NCI-H2081 treated with DMSO at 0.1 percent for 48 hours (cell line): ENCODE measurements at places on chromosomes 12 and 14.

- no peak for DNase-seq
These were observed 33.9 kb downstream of the CEP290 start for GRCh38 chr12:88108021-88108420.

DNA sequence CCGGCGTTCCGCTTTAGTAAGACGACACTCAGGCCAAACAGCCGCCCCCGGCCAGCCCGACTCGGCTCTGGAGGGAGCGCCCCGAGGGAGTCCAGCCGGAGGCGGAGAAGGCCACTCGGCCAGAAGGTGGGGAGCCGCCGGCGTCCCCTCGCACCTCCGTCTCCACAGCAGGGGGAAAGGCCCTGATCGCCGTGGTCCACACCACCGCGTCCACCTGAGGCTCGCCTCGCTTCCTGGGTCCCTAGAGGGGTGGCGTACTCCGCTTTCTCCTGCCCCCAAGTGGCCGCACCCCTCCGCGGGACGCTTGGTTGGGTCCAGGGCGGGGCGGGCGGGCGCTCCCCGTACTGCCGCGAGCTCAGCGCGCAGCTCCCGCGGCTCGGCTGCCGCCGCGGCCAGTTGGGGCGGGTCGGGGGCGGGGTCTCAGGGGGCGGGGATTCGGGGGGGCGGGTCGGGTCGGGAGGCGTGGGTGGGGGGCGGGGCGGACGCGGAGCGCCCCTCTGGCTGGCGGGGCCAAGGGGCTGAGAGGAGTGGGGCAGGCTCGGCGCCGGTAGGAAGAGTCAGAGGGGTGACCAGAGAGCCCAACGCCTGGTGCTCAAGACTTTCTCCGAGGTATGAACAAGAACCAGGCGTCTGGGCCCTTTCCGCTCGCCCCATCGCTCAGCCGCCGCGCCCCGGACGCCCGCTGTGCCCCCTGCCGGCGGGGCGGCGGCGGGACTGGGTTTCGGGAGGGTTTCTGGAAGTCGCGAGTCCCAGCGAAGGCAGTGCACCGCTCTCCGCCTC, at the start of gene FRMD6:
Gene FRMD6, plus strand, starts transcription at position 523 of the 780 bp plus-strand sequence. CDS start 37,927 bp downstream, outside the sequence.
- no peak for DNase-seq

GRCh38 chr14:96741151-96741977, 55.8 kb upstream of the VRK1 start:
- DNase-seq: no peak

GRCh38 chr12:43336962-43337555, 214.9 kb downstream of the ADAMTS20 start:
- DNase-seq: no peak
